H4 (cell line): ENCODE measurements at places on chromosomes 5 and 9.
A peak's percentile ranks its signal among the peaks of the same experiment; 100 is the strongest.

DNA sequence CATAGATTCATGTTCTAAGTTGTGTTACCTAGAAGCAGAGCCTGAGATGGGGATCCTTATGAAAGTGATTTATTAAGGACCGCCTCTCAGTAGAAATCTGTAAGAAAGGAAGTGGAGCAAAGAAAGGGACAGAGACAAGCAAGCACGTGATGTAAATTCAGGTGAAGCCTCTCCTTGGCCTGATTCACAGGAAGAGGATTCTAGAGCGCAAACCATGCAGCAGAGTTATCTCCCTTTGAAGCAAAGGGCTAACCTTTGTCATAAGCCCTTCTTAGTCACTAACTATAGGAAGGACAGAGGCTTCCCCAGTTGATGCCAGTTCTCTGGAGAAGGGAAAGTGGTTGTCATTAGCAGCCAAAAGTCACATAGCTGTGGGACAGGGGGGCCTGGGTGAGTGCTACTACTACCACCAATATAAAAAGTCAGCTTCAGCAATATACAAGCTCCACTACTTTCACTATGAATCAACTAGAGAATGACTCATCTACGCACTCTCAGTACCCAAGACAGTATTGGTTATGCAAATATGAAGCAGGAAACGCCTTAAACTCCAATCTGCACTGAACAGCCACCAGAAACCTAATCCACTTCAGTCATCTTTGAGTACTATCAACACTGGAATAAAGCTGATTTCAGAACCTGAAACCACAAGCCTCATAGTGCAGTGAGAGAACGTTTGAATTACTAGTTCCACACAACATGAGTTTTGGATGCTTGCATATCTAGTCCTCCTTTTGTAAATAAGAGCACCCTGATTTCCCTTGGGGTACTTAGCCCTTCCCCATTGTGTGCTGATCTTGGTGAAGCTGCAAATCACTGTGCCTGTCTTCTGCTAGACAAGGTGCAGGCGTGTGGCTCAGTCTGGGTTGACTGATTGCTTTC, 162.7 kb downstream of the ZNF608 start:
- DNase-seq, result peak; percentile 86

- DNase-seq, result no peak
Measured at GRCh38 chr5:20648981-20649380, 661.0 kb upstream of the CDH18 start.

DNA sequence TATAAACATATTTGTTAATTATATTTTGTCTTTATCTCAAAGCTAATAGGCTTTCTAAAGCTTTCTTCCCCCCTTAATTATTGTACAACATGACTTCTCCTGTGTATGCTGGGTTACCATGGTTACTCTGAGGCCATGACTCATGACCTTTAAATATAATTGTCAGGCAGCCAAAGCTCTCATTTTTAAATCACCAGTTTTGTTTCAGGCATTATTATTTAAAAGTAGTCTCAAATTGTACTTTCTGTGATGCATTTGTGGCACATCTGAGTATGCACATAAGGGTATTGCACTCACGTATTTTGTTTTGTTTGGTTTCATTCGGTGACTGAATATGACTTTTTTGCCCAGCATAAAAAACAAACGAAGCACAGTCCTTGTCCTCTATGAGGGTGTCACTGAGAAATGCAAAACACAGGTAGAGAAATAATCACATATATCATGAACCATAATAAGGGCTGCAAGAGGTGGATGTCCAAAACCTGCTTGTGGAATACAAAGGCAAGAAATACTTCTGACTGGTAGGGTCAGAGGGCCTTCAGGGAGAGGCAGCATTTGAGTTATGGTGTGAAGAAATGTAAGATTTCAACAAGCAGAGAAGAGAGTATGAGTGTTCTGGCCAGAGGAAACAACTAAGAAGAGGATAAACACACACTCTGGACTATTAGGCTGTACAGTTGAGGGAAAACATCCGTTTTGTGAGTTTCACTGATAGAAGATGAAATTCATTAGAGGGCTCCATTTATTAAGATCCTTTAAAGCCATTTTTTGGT, 2.1 kb downstream of the CCDC192 start:
- DNase-seq, result peak; percentile 82

GRCh38 chr9:126386088-126386487, 59.5 kb downstream of the MVB12B start:
- DNase-seq, result no peak

- DNase-seq, result no peak
Measured at GRCh38 chr9:36153746-36154145, 15.4 kb upstream of the CCIN start.
